ENCODE measurements at places on chromosomes 4 and X. TPM values are rescaled to one million over a fixed set of nuclear protein-coding genes. Genes with fewer than 3 reads are reported as not detected.

- DNase-seq: no peak
Measured at GRCh38 chr4:5973486-5974220, 44.6 kb downstream of the C4orf50 start.

The CLGN gene
- 7.7 TPM for total RNA-seq

DNA sequence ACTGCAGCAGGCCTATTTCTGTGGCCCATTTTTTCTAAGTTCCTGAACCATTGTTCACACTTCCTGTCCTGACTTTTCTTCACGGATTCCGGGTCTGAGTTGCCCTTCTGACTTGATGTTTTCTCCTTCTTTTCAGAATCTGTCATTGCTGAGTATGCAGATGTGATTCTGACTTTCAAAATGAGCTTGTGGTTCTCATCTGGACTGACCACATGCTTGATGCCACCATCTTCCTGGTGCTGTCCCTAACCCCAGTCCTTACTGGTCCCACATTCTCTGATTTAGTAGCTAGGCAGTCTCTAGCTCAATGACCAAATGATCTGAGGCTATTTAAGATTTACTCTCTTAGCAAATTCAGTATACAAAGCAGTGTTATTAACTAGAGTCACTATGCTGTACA, 822.3 kb upstream of the TENM3 start:
- no peak for DNase-seq

The XAGE1B gene
- total RNA-seq: not detected

- DNase-seq: no peak
Measured at GRCh38 chrX:130330706-130331105, 9.0 kb upstream of the SLC25A14 start.

GRCh38 chr4:73847526-73848182, 5.4 kb upstream of the PF4V1 start:
- no peak for DNase-seq

- peak; percentile 12 for DNase-seq
Measured at GRCh38 chr4:106502106-106502699, 133.6 kb upstream of the GIMD1 start.

- no peak for DNase-seq
Measured at GRCh38 chrX:137413190-137413589, 152.7 kb upstream of the ZIC3 start.

- no peak for DNase-seq
Measured at GRCh38 chr4:17544831-17545234, 29.9 kb downstream of the CLRN2 start.

- no peak for DNase-seq
Measured at GRCh38 chrX:107348051-107348450, 101.4 kb upstream of the FRMPD3 start.

The ARHGAP36 gene
- total RNA-seq: not detected

The MAGEA9B gene
- total RNA-seq: not detected

The ZNF732 gene
- 2.4 TPM for total RNA-seq

The MYOZ2 gene
- not detected for total RNA-seq

DNA sequence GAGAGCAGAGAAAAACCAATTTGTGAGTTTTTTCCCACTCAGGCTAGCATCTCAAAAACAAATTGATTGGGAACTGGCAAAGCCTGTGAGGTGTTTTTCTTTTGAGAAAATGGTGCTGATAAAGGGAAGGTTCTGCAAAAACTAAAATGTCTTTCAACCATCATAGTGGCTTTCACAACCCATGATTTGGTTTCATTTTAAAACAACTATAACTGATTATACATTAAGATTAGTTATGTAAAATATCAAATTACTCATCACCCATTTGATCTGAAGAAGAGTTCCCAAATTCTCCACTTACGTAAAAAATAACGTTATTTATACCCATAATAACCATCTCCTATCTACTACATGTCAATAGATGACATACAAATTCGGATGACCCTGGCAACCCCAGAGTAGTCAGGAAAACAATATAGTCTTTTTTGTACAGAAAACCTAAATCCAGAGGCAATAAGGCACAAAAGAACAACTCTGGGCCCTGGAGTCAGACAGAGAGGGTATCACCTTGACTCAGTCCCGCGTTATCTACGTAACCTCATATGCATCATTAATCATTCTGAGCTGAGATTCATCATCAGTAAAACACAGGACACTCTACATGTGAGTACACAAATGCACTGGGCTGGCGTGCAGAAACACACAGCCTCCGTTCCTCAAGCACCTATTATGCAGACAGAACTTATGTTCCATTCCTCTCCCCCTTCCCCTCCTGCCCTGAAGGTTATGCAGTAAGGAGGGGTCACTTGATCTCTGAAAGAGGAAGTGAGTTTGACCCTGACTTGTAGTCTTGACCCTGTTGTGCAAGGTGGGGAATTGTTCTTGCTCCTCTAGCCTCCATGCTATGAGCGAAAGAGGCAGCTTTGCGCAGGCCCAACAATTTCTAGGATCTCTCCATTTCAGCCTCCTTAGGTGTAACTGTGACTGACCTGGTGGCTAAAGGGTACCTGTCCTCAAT, 82.2 kb downstream of the SLC9A7 start:
- no peak for DNase-seq

Data from epithelial cell of proximal tubule (primary cell).